Stimulated activated effector memory CD8-positive, alpha-beta T cell treated with anti-CD3 and anti-CD28 coated beads, Interleukin-12 subunit alpha, Interleukin-12 subunit beta, amount 100 ng/mL, for 72 hours (primary cell): ENCODE measurements at places on chromosomes 3 and 15.

GRCh38 chr15:100572362-100572983 is 29.5 kb downstream of the LINS1 start:
- no peak for DNase-seq

- no peak for DNase-seq
These were observed 80.9 kb upstream of the TOPAZ1 start for GRCh38 chr3:44160818-44161217.

DNA sequence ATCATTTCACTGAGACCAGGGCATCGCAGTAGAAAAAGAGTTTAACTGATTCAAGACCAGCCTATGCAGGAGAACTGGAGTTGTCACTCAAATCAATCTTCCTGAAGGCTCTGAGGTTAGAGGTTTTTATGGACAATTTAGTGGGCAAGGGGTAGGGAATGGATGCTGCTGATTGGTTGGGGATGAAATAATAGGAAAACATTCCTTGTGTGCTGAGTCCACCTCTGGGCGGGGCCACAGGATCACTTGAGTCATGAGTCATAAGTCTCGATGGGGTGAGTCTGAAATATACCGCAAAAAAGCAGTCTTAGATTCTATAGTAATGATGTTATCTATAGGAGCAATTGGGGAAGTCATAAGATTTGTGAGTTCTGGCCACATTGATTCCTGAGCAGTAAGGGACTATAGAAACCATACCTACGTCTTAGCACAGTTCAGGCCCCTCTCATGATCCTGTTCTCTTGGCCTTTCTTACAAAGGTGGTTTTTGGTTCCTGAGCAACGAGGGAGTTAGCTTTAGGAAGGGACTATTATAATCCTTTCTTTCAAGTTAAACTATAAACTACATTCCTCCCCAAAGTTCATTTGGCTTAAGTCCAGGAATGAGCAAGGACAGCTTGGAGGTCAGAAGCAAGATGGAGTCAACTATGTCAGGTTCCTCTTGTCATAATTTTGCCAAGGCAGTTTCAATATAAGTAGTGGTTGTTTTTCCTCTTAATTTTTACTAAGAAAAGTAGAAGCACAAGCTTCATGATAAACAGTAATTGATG is 2.7 kb upstream of the OPA1 start:
- no peak for DNase-seq

DNA sequence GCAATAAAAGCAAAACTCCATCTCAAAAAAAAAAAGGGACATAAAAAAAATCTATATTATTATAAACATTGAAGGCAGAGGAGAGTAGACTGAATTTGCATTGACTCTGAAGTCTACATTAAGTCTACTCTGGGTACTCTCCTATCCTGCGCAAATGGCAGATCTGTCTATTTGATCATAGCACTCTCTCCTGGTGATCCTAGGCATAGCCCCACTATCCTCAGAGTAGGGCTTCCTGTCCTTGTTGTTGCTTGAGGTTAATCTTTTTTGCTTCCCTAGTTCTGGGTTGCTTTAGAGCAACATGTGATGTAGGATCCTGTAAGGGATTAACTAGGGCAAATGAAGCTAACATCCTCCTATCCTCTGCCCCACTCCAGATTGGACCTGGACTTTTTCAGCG is 82.1 kb upstream of the LRRFIP2 start:
- DNase-seq = no peak

GRCh38 chr15:69685512-69686452 is 233.2 kb downstream of the RPLP1 start:
- DNase-seq = no peak

DNA sequence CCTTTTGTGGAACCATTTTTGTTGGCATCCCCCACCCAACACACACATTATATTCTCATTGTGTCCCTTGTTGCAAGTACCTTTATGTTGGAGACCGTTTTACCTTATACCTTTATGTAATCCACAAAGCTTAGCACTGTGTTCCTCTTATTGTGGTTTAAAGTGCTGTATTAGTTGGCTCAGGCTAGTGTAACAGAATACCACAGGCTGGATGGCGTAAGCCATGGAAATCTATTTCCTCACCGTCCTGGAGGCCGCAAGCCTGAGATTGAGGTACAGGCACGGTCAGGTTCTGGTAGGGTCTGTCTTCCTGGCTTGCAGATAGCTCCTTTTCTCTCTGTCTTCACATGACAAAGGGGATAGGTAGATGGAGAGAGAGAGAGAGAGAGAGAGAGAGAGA is 302.8 kb downstream of the ROBO2 start:
- DNase-seq = no peak

DNA sequence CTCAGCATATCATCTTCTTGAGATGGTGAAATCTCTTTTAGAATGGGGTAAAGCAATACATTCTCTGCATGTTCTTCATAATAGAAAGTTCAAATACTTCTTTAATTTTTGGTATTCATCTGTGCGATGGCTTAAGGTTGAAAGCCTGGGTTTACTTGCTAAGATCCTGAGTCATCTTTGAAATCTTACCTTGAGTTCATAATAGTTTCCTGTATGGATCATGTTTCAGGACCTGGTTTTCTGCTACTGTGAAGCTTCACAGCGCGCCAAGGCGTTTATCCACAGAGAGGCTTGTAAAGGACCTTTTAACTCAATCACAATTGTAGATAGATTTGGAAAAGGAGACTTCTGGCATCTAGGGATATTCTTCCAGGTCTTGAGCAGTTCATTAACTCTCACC is 39.0 kb downstream of the MED12L start:
- no peak for DNase-seq

GRCh38 chr3:108152274-108152673 is 61.4 kb upstream of the CD47 start:
- DNase-seq = no peak

GRCh38 chr15:69562116-69562515 is 109.5 kb downstream of the RPLP1 start:
- no peak for DNase-seq

DNA sequence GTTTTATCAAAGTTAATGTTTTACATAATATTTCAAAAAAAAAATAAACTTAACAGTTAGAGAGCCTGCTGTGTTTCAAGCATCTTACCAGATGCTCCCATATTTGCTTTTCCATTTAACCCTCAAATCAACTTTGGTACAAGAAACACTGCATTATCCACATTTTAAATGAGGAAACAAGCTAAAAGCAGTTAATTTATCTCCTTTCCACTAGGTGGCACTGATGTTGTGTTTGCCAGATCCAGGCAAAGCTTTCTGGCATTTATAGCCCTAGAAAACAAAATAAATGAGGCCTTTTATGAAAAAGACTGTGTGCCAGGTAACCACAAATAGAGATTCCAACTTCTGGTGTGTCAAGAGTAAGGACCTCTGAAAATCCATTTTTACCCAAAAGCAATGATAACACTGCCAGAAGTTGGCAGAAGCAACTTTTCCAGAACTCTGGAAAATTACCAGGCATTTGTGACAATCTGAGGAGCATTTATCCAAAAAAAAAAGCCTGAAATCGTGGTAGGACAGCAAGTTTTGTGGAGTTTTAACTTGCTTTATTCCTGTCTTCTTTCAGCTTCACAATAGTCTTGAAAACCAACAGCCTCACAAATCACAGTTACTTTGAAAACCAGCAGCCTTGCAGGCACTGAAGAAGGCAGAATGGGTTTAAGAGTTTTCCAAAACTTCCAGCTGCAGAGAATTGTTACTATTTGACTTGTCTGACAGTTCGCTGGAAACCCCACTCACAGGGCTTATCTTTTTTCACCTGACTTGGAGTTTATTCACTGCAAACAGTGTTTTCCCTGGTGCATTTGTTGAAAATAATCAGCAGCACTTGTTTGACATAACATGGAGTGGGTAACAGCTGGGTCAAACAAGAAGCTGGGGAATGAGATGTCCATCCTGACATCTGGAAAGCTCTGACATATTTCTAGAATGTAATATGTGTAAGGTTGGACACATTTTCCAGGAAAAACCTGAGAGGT is 9.2 kb downstream of the FAM162A start:
- DNase-seq = no peak

- DNase-seq = no peak
These were observed 9.6 kb downstream of the TGM4 start for GRCh38 chr3:44883999-44884431.

- DNase-seq = no peak
These were observed 173.2 kb upstream of the CHRM5 start for GRCh38 chr15:33795070-33795469.

GRCh38 chr15:80489030-80489594 is 84.9 kb downstream of the ARNT2 start:
- DNase-seq = no peak

DNA sequence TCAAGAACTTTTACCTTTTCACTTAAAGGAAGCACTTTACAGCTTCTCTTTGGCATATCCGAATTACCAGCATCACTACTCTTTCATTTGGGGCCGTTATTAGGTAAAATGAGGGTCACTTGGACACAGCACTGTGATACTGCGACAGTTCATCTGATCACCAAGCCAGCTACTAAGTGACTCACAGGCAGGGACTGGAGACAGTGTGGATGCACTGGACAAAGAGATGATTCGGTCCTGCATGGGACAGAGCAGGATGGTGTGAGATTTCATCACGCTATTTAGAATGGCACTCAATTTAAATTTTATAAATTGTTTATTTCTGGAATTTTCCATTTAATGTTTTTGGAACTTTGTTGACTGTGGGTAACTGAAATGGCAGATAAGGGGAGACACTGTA is 166.9 kb upstream of the IL12A start:
- DNase-seq = no peak

GRCh38 chr3:851098-851790 is 241.6 kb upstream of the CNTN6 start:
- no peak for DNase-seq

GRCh38 chr3:72227486-72228070 is 442.6 kb upstream of the PROK2 start:
- no peak for DNase-seq

GRCh38 chr3:188180114-188180513 is 26.2 kb downstream of the LPP start:
- DNase-seq = no peak

DNA sequence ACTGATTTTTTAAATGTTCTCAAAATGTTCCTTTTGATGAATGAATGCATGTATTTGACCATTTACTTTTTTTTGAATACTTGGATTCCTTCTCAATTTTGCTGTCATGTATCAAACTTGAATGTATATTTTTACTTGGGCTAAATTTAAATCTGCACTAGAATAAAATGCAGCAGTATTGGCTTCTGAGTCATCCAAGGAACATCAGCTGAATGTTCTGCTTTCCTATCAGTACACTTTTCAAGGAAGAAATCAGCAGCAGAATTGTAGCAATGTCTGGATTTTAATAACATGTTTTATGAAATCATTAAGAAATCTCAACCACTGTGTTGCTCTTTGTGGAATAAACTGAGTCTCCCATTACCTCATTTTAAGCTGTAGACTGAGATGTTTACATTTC is 57.0 kb upstream of the COL6A6 start:
- DNase-seq = no peak

GRCh38 chr3:7999384-7999783 is 502.2 kb upstream of the LMCD1 start:
- DNase-seq = no peak

GRCh38 chr15:82543160-82543559 is 2.9 kb upstream of the RPS17 start:
- DNase-seq = no peak

DNA sequence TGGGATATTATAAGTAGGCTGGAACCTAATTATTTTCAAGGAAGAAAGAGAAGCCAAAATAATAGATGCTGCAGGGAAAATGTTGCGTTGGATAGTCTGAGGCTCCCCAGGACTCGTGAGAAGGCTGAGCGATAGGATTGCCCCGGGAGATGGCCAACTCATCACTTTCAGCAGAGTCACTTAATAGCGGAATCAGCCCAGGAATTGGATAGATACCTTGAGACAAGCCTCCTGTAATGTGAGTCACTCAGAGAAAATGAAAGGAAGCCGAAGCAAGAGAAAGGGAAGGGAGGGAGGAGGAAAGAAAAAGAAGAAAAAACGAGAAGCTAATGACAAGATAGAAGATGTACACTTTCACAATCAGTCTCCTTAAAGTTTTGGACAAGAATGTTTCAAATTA is 94.3 kb downstream of the SQOR start:
- DNase-seq = no peak

- no peak for DNase-seq
These were observed 96.5 kb upstream of the TNIK start for GRCh38 chr3:171556574-171557145.

- no peak for DNase-seq
These were observed 108.7 kb upstream of the ALDH1A3 start for GRCh38 chr15:100770661-100771584.

DNA sequence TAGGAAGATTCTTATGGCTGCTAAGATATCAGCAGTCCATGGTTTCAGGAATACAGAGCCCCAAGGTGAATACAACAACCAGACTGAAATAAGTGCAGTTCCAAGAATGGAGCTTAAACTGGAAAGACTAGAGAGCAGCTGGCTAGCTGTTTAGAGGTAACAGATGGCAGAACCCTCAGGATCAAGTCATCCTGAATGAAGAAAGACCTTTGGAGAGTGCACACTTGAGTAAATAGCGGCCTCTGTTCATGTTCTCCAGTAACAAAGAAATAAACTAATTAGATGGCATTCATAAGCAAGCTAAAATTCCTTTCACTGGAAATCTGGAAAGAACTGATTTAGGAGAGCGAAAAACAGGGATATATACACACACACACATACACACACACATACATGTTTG is 968.4 kb downstream of the FHIT start:
- no peak for DNase-seq

DNA sequence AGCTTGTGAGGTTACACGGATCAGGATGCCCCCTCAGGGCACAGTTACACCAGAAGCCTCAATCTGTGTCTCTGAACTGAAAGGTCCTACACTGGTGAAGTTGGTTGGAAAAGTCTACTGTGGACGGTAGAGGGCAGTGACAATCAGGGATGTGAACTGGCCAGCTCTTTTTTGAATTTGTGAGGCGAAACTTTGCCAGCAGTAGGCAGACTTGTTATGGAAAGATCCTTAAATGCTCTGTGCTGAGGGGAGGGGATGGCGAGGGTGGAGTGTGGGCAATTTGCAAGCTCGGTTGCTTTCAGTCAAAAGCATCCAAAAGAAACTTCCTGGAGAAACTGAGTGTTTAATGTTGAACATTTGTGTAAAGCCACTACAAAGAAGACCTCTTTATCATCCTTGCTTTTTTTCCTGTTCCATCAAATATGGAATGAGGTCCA is 127.4 kb upstream of the ABHD17C start:
- DNase-seq = no peak

DNA sequence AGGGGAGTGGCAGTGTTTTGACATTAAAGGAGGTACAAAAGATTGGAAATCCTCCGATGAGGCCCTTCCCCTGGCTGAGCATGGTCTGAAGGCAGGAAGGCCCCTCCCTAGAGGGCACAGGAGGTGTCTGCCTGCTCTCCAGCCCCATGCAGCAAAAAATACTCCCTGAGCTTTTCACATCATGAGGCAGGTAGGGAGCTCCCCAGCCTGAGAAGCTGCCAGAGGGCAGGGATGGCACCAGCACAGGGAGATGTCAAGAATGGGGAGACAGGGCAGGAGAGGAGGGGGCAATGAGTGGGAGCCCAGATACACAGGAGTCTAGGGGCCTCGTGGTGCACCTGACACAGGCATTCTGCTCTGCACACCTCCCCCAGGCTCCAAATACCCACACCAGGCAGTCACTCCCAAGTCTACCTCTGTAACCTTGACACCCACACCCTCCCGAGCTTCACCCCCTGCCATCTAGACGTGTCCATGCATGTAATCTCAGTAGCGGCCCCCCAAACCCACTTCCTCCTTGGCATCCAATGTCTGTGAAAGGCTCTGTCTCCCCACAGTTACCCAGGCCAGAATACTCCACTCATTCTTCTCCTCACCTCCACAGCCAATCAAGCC is 22.9 kb downstream of the GRAMD2A start:
- DNase-seq = no peak
